ENCODE measurements at places on chromosomes 11 and 22.

- peaks cover 9% of the 10 kb centered on the region for H3K27me3 ChIP-seq
These were observed 11.1 kb downstream of the ALX4 start for GRCh38 chr11:44298862-44299261.

DNA sequence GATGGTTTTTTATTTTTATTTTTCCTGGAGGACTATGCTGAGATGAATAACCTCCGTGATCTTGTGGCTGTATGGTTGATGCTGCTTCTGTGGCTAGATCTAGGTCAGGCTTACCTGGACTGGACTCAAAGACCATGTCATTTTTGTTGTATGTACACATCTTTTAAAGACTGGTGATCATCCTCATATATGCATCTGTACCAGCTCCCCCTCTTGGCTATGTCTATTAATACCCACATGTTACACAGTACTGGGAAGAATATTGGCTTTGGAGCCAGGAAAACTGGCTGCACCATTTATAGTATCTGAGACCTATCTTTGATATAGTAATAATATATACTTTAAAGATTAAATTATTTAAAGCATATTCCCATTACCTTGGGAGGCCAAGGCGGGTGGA is 18.4 kb upstream of the PITPNB start:
- DNase-seq = no peak
- H3K4me1 ChIP-seq = no peaks in the 10 kb centered on the region
- no peak overlapping the region for H3K27ac ChIP-seq

DNA sequence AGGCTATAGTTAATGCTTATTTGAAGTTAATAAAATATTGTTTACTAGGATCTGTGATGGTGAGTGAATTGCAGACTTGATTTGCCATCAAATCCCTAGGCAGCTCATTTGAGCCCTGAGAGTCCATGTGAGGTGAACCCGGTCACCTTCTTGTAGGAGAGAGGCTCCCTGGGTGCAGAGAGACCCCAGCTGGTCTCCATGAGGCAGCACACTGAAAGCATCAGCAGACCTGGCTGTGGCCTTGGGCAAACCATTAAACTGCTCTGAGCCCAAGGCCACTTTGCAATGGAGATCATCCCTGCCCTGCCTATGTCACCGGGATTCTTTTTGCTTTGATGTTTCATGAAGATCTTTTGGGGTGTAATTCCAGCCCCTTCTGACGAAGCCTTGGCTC is 125.2 kb downstream of the MICAL2 start:
- H3K4me3 ChIP-seq = no peak overlapping the region
- peaks cover 45% of the 10 kb centered on the region for H3K4me1 ChIP-seq
- H3K27me3 ChIP-seq = no peaks in the 10 kb centered on the region
- peak overlapping the region; percentile 72 for H3K27ac ChIP-seq
- no peak for DNase-seq

GRCh38 chr11:37280200-37280599 is 682.2 kb upstream of the RAG2 start:
- no peaks in the 10 kb centered on the region for H3K27me3 ChIP-seq
- no peak for DNase-seq
- no peak overlapping the region for H3K4me3 ChIP-seq
- H3K4me1 ChIP-seq = no peaks in the 10 kb centered on the region
- no peaks in the 10 kb centered on the region for H3K36me3 ChIP-seq

- H3K4me3 ChIP-seq = no peak overlapping the region
- no peaks in the 10 kb centered on the region for H3K4me1 ChIP-seq
- DNase-seq = no peak
- peaks cover 51% of the 10 kb centered on the region for H3K36me3 ChIP-seq
- no peaks in the 10 kb centered on the region for H3K27me3 ChIP-seq
These were observed 29.8 kb downstream of the CAPN1 start for GRCh38 chr11:65211293-65212105.

DNA sequence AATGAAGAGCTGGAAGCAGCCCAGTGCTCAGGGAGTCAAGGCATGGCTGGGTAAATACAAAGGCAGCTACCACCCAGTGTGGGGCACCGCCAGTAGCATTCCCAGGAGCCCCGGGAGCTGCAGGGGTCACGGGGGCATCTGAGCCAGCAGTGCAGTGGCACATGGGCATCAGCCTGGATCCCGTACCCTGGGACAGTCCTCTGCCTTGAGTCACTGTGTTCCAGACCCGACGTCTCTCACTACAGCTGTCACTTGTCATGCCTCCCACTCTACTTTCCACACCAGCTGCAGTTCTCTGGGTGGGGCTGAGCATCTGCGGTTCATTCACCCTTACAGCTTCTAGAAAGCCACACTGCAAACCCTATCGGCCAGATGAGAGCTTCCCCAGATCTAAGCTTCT is 29.6 kb downstream of the DHCR7 start:
- H3K27ac ChIP-seq = no peak overlapping the region
- H3K36me3 ChIP-seq = no peaks in the 10 kb centered on the region
- no peaks in the 10 kb centered on the region for H3K4me1 ChIP-seq
- H3K4me3 ChIP-seq = no peak overlapping the region

- no peaks in the 10 kb centered on the region for H3K36me3 ChIP-seq
- H3K27ac ChIP-seq = no peak overlapping the region
- DNase-seq = peak; percentile 66
- H3K4me3 ChIP-seq = no peak overlapping the region
- no peaks in the 10 kb centered on the region for H3K4me1 ChIP-seq
These were observed 7.3 kb upstream of the C11orf86 start for GRCh38 chr11:66967670-66968425.

DNA sequence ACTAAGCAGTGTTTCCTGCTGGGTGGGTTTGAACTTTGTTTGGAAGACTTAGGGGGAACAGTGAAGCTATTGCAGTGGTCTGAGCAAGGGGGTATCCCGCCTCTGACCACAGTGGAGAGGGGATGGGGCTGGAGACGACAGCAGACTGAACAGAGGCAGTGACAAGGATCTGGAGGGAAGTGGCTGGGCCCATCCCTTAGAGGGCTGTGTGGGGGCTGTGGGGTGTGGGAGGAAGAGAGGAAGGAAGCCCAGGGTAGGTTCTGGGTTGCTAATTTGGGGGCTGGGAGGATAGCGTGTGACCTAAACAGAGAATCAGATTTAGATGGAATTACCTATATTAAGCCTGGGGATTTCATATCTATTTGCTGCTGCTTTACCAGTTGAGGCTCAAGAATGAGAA is 70.7 kb downstream of the BMAL1 start:
- peaks cover 8% of the 10 kb centered on the region for H3K4me1 ChIP-seq
- no peak for DNase-seq
- H3K27me3 ChIP-seq = no peaks in the 10 kb centered on the region
- H3K27ac ChIP-seq = no peak overlapping the region

DNA sequence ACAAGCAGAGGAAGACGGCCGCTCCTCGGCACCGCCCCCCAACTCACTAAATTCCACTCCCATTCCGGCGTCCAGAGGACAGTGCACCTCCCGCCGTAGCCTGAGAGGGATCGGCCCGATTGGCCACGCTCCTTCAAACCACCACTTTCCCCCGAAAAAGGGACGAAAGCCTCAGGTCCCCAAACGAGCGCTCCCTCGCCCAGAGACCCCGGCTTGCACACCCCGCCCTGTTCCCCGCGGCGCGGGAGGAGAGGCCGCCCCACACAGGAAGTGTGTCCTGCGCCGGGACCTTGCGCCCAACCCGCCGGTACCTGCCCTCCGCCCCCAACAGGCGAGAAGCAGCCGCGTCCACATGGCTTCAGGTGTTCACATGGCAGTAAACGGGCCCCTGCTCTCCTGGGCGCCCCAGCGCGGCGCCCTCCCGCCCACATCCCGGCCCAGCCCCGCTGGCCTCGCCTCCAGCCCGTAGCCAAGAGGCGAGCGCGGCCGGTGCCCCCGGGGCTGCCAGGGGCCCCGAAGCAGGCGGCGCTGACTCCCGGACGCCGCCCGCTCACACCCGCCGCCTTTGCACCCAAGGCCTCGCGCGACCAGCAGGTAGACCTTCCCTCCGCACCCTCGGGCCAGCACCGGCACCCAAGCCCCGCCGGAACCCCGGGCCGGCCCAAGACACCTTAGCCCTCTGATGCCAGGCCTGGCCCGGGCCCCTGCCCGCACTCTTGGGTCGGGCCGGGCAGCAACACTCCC is 849 bp downstream of the TCF20 start:
- no peak for DNase-seq
- H3K27ac ChIP-seq = peak overlapping the region; percentile 79
- no peaks in the 10 kb centered on the region for H3K36me3 ChIP-seq
- H3K4me1 ChIP-seq = peaks cover 19% of the 10 kb centered on the region
- no peaks in the 10 kb centered on the region for H3K27me3 ChIP-seq

DNA sequence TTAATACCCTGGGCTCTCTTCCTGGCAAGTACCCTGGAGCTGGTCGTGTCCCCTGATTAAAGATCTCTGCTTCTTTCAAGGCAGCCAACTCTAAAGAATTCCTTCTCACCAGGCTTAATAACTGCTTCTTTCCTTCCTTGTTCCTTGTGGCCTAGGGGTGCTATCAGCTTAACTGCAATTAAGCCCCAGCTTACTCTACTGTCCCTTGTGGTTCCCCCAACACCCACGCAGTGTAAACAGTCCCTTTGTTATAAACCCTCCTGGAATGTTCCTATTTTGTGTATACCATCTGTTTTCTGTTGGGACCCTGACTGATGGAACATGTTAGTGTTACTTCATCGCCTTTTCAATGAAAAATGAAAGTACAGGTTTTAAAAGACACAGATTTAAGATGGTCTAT is 126.4 kb upstream of the KIRREL3 start:
- no peak for DNase-seq
- H3K36me3 ChIP-seq = no peaks in the 10 kb centered on the region
- H3K4me3 ChIP-seq = no peak overlapping the region
- no peak overlapping the region for H3K27ac ChIP-seq

DNA sequence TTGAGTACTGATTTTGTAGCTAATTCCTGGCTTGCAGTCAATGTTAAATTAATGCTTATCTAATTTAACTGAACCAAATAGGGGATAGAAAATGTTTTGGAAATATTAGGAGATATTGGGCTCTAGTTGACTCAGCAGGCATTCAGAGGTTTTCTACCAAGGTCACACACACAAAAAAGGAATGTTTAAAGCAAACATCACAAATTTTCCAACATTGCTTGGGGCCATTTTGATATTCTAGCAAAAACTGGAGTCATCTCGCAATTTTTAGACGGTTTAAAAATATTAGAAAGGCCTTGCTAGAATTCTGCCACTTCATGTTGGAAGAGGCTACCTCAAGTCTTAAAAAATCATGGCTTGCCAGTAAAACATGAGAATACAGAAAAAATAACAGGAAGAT is 2082.1 kb upstream of the RAG2 start:
- H3K36me3 ChIP-seq = no peaks in the 10 kb centered on the region
- DNase-seq = no peak
- H3K4me1 ChIP-seq = no peaks in the 10 kb centered on the region
- no peak overlapping the region for H3K27ac ChIP-seq
- H3K27me3 ChIP-seq = no peaks in the 10 kb centered on the region
- H3K4me3 ChIP-seq = no peak overlapping the region

- no peaks in the 10 kb centered on the region for H3K27me3 ChIP-seq
- no peak overlapping the region for H3K27ac ChIP-seq
- no peak overlapping the region for H3K4me3 ChIP-seq
- H3K4me1 ChIP-seq = peaks cover 19% of the 10 kb centered on the region
- H3K36me3 ChIP-seq = no peaks in the 10 kb centered on the region
These were observed 6.9 kb upstream of the OSBPL5 start for GRCh38 chr11:3171931-3172560.

- H3K4me3 ChIP-seq = no peak overlapping the region
- H3K27me3 ChIP-seq = no peaks in the 10 kb centered on the region
- H3K36me3 ChIP-seq = no peaks in the 10 kb centered on the region
- H3K27ac ChIP-seq = no peak overlapping the region
- no peak for DNase-seq
These were observed 122.5 kb downstream of the KCNQ1OT1 start for GRCh38 chr11:2577031-2577990.

DNA sequence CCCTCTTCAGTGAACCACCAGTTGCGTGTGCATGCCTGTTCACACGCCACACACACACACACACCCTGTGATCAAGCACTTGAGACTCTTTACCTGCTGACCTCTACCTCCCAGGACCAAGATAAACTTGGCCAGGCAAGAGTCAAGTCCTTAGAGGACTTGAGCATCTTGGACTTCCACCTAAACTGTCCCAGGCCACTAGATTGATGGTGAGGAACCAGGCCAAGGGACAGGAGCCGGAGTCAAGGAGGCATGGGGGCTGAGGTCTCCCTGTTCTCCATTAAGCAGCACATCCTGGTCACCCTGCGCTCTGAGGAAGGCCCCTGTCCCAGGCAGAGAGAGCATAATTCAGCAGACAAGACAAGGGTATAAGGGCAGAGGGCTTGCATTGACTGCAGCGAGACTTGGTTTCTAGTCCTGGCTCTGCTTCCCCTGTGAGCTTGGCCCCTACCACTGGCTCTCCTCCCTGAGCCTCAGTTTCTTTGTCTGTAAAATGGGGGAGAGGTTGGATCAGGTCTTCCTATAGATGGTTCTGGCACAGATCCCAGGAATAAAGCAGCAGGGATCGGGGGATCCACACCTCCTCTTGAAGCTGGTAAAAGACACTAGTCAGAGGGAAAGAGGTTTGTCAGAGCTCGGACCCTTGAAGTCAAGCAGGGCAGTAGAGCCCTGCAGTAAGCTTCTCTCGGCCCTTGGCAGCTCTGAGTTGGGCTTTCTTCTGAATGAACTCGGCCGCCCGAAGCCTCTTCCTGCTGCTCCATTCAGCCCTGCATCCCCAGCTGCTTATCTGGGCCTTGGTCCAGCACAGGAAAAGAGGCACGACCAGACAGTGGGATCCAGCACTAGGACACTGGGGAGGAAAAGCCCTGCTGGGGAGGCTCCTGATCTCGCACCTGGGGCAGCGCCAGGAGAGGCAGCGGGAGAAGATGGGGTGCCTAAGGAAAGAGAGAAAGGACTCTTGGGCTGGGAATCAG is 2.0 kb downstream of the CREB3L1 start:
- DNase-seq = peak; percentile 73
- H3K4me3 ChIP-seq = peak overlapping the region; percentile 67
- H3K36me3 ChIP-seq = no peaks in the 10 kb centered on the region
- H3K27me3 ChIP-seq = no peaks in the 10 kb centered on the region
- H3K4me1 ChIP-seq = no peaks in the 10 kb centered on the region

- H3K4me1 ChIP-seq = peaks cover 21% of the 10 kb centered on the region
- no peak overlapping the region for H3K4me3 ChIP-seq
- no peak overlapping the region for H3K27ac ChIP-seq
These were observed 43.4 kb upstream of the PRDM11 start for GRCh38 chr11:45102810-45103621.

DNA sequence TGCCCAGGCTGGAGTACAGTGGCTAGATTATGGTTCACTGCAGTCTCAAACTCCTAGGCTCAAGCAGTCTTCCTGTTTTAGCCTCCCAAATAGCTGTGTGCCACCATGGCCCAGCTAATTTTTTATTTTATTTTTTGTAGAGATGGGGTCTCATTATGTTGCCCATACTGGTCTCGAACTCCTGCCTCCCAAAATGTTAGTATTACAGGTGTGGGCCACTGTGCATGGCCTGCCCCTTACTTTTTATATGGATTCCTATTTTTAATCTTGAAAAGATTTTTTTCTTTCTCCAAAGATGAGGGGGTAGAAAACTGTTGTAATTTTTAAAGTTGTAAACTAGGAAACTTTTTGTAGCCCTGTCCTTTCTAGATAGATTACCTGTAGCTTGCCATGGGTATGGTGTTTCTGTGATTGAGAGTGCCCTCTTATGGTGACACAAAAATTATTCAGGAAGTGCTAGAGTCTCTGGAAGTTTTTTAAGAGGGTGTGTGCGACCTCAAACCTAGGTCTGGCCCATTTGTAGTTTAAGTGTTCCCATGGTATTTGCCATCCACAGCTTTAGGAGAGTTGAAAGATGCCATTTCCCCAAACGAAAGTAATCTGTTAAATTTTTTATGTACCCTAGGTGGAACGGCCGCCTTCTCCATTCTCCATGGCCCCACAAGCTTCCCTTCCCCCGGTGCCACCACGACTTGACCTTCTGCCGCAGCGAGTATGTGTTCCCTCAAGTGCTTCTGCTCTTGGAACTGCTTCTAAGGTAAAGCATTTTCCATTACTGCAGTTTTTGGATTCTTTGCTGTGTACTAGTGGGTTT is 32.4 kb downstream of the MCAM start:
- no peaks in the 10 kb centered on the region for H3K4me1 ChIP-seq
- H3K27me3 ChIP-seq = no peaks in the 10 kb centered on the region
